Activated naive CD8-positive, alpha-beta T cell treated with anti-CD3 and anti-CD28 coated beads for 36 hours (primary cell): ENCODE measurements at places on chromosomes 7 and 10.

- DNase-seq = no peak
These were observed 5.7 kb upstream of the VIM start for GRCh38 chr10:17222329-17222728.

GRCh38 chr7:28315565-28316410 is 96.5 kb upstream of the CREB5 start:
- no peak for DNase-seq

GRCh38 chr7:150947241-150947745 is 30.8 kb downstream of the KCNH2 start:
- no peak for DNase-seq

DNA sequence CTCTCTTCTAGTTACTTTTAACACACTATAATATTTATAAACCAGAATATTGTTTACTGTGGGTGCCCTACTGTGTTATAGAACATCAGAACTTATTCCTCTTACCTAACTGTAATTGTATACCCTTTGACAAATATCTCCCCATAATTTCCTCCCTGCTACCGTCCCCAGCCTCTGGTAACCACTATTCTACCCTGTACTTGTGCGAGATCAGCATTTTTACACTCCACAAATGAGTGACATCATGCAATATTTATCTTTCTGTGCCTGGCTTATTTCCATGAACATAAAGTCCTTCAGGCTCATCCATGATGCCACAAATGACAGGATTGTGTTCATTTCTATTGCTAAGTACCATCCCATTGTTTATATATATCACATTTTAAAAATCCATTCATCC is 139.8 kb upstream of the RSU1 start:
- DNase-seq = no peak

DNA sequence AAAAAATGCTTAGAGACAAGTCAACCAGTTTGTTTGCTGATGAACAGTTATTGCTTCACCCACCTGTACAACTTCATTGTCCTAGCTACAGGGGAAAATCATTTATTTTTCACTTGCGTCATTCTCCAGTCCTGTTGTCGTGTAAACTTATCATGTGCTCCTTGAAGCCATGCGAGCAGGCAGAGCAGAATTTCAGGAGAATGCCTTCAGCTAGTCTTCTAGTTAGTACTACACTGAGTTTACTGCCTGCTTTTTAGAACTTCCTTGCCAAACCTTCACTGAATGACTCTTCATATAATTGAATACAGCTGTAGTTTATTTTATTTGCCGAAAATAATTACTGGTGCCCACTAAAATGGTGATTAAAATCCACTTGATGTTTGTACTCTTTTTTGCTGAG is 15.6 kb downstream of the RPA3 start:
- DNase-seq = no peak

- no peak for DNase-seq
These were observed 207.3 kb upstream of the SH2B2 start for GRCh38 chr7:102079140-102080018.

DNA sequence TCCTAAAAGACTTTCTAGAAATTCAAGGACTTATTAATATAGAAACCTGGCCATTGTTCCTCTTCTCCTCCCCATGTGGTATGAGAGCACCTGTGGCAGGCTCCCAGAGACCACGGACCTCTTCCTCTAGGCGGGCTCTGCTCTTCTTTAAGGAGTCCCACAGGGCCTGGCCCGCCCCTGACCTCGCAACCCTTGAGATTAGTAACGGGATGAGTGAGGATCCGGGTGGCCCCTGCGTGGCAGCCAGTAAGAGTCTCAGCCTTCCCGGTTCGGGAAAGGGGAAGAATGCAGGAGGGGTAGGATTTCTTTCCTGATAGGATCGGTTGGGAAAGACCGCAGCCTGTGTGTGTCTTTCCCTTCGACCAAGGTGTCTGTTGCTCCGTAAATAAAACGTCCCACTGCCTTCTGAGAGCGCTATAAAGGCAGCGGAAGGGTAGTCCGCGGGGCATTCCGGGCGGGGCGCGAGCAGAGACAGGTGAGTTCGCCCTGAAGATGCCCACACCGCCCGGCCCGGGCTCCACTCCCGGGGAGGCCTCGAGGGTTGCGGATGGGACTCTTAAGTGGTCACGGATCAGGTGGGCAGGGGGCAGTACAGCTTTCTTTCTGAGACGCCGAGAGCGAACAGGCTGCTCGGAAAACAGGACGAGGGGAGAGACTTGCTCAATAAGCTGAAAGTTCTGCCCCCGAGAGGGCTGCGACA is at the start of gene SLC26A4:
TSS of gene SLC26A4 (plus strand) at position 448 of the 700 bp plus-strand sequence. CDS start 814 bp downstream, outside the sequence.
- DNase-seq = peak; percentile 50

- no peak for DNase-seq
These were observed 703.7 kb upstream of the FZD8 start for GRCh38 chr10:36345807-36346206.

DNA sequence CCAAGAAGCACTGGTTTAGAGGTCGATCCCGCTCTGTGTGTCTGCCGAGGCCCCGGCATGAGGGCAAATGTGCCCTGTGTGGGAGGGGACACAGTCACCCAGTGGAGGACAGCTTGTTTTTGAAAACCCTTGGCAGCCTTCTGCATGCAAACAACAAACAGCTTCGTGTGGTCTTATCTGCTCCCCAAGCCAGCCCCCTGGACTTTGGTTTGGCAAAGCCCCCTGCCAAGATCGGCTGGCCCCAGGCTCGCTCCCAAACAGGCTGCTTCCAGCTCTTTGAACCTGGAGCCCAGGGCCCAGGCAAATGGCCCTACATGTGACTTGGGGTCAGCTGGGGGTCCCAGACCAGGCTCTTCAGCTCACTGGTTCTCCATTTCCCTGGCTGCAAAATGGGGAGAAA is 2.9 kb downstream of the ELN start:
- DNase-seq = no peak

GRCh38 chr7:111132833-111133232 is 41.9 kb downstream of the LRRN3 start:
- no peak for DNase-seq

GRCh38 chr7:91945476-91945875 is 4.8 kb downstream of the AKAP9 start:
- no peak for DNase-seq
